ENCODE measurements at places on chromosomes 1 and 21.

GRCh38 chr1:174786760-174787159 lies 213.0 kb upstream of the CACYBP start:
- DNase-seq = no peak

GRCh38 chr1:156121457-156121856 lies 6.9 kb downstream of the LMNA start:
- no peak for DNase-seq

DNA sequence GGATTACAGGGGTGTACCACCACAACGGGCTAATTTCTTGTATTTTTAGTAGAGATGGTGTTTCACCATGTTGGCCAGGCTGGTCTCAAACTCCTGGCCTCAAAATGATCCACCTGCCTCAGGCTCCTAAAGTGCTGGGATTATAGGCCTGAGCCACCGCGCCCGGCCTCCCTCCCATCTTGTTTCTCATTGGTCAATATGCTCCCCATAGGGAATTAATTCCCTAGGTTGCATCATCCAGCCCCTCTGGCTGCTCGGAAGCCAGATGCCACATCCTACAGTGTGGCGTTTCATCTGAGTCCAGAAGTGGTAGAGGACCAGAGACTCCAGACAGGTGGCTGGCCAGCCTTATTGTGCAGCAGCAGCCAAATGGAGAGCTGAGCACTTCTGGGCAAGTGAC lies 11.5 kb upstream of the VASH2 start:
- DNase-seq = no peak

DNA sequence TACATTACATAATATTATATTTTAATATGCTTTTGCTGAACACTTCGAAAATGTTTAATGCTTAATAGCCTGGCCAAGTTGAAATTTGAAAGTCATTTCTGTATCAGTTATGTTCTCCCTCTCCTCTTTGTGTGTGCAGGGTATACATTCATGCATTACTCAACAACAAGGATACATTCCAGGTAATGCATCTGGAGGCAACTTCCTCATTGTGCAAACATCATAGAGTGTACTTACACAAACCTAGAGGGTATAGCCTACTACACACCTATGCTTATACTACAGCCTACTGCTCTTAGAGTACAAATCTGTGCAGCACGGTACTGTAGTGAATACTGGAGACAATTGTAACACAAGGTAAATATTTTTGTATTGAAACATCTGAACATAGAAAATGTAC lies 407.3 kb downstream of the MRPL39 start:
- no peak for DNase-seq

- DNase-seq = no peak
These were observed 158.4 kb upstream of the CD34 start for GRCh38 chr1:208069317-208069716.

GRCh38 chr1:24932725-24933294 lies 2.7 kb upstream of the RUNX3 start:
- DNase-seq = no peak

Measured in stimulated activated CD4-positive, alpha-beta T cell treated with anti-CD3 and anti-CD28 coated beads, Interleukin-1b, Interleukin-23, amount 100 ng/mL, for 4 hours (primary cell).